Fibroblast of upper back skin (primary cell): ENCODE measurements at places on chromosomes 4 and X.
A peak's percentile ranks its signal among the peaks of the same experiment; 100 is the strongest.

GRCh38 chrX:101564651-101565050 is 14.3 kb downstream of the ARMCX1 start:
- no peak for DNase-seq

GRCh38 chrX:16484338-16484737 is 165.6 kb upstream of the S100G start:
- peak; percentile 95 for DNase-seq

GRCh38 chr4:52861171-52861823 is 820 bp upstream of the RASL11B start:
- DNase-seq = no peak

DNA sequence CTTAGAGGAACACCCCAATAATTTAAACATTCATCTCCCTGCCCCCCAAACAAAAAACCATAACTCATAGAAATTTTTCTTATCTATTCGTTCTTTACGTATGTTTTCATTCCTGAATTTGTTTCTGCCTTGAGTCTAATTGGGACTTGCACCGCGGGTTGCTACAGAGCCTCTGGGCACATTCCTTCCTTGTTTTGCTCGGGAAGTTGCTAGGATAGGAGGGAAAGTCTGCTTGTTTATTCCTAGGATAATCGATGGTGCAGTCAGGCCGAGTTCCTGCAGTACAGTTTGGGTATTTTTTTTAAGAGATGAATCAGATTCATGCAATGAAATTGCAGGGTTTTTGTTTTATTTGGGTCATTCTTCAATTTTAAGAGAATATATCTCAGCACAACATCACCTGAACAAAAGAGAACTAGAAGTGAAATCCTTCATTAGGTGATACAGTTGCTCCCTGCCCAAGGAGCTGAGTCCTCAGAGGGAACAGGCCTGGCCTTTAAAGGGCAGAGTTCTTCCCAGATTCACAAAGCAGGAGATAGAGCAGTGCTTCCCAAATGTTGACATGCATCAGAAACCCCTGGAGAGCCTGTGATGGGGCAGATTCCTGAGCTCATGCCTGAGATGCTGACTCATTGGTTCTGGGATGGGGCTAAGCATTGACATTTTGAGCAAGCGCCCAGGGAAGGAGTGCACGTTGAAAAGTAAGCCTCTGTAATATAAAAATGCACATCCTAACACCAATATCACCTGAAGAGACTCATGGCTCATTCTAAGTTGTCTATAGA is 114.9 kb upstream of the FAM9B start:
- peak; percentile 88 for DNase-seq

- peak; percentile 66 for DNase-seq
Measured at GRCh38 chr4:84792366-84793301, 173.9 kb downstream of the WDFY3 start.

DNA sequence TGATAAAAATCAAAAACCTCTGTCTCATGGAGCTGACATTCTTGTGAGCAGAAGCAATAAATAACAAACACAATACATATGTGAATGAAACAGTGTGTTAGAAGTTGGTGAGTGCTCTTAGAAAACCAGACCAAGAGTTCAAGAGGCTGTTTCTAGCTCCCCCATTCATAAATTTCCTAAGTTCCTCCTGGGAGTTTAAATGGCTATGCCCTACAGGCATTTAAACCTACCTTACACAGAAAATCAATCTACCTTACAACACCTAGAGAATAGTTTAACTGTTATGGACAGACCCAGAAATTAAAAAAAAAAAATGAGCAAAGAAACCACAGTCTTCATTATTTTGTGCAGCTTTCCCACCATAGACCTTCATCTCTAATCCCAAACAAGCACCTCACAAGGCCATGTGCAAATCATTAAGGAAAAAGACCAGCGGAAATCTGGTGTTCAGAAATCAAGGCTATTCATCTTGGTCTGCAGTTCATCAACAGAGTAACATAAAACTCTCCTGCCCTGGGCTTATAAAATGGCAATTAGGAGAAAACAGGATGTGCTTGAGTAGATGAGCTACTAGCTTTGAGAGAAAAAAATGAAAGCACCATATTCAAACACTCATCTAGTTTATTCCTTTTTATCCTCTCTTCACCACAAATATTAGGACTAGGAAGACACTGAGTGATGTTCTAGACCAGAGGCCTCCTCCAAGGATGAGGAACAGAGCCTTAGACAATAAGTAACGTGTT is 147.2 kb downstream of the SHROOM3 start:
- DNase-seq = peak; percentile 72

GRCh38 chr4:176902710-176903323 is 110.1 kb upstream of the VEGFC start:
- DNase-seq = peak; percentile 97

DNA sequence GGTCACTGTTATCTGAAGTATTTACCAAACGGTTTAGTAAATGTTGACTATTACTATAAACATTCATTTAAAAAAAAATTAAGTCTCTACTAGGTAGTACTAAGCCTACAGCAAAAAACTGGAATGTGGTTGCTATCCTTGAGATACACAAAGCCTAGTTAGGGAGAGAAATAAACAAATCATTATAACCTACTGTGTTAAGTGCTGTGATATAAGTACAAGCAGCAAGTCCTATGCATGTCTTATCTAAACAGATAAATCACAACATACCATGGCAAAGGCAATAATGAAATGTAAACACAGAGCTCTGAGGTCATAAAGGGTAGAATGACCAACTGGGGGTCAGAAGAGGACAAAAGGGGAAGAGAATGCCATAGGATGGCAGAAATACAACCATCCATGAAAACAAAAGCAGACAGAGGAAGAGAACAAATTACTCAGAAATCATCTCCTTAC is 92.2 kb downstream of the RNF150 start:
- DNase-seq = no peak
